ENCODE measurements at places on chromosomes 12 and 14. TPM values are rescaled to one million over a fixed set of nuclear protein-coding genes. Genes with fewer than 3 reads are reported as not detected.

The VSX2 gene
- total RNA-seq = not detected

The EFCAB11 gene
- total RNA-seq = 3.3 TPM

DNA sequence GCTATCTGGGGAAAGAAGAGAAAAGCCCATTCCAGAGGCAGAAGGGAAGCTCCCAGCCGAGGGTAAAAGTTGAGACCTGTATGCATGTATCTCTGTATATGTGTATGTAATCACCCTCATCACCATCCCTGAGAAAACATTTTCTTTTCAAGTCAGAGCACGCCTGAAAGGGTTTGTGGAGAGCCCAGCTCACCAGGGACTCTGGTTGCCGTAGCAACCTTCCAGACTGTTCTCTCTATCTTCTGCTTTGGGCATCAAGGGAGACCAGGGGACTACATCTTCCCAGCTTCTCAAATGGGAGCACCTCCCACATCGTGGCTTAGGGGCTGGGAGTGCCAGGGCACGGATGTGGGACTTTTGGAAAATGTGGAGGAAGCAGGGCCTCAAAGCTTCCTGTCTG is 93.5 kb downstream of the GALNT8 start:
- DNase-seq = no peak

GRCh38 chr12:67593041-67593440 is 55.5 kb upstream of the DYRK2 start:
- DNase-seq = no peak

DNA sequence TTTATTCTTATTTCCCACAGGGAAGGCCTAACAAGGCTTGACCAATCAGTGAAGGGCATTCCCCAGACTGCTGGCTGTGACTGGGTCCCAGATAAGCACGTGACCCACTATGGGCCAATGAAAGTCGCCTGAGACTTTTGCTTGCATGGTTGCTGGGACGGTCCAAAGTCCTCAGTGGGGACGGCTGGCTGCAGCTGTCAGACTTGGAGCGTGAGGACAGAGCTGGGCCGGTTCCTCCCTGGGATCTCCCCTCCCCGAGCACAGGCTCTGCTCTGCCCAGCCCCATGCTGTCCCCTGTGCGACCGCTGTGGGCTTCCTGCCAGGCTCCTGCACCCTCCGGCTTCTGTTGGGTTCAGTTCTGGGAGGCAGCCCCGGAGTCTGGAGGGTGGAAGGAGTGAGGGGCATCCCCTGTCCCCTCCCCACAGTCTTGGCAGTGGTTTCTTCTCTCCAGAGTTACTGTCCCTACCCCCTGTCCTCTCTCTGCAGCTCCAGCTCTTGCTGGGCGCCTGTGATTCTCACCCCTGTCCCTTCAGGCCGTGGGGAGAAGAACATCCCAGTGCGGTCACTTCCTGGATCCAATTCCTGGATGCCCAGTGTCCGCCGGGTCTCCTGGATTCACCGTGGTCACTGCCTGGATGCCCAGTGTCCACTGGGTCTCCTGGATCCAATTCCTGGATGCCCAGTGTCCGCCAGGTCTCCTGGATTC is 50.1 kb downstream of the GALNT9 start:
- peak; percentile 76 for DNase-seq

GRCh38 chr12:130477266-130477665 is 139.6 kb downstream of the PIWIL1 start:
- DNase-seq = no peak

DNA sequence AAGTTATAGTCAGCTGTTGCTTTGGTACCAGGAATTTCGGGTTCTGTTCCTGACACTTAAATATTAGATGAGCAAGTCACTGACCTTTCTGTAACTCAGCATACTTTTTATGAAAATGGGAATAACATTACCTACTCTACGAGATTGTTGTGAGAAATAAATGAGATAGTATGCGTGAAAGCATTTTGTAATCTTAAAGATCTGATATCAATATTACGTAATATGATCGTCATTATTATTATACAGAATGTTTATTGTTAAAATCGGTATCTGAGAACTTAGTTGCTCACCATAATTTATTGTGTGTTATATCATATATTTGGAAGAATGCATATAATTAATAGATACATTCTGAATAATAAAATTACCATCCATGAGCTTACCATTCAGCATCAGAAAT is 6.1 kb upstream of the NECAP1 start:
- DNase-seq = no peak

DNA sequence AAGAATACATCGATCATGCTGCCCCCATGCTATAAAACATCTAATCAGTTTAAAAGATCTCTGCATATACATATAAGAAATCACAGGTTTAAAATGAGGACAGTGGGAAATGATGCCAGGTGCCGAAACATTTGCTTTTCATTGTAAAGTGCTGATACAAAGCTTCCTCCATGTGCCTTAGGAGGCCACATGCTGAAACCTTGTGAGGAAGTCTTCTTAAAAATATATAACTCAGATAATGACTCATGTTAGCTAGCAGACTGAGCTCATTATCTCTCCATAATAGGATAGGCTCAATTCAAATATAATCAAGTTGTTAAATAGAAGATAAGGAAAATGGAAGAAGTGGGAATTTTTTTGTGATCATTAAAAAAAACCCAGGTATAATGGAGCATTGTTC is 65.9 kb downstream of the RFX4 start:
- no peak for DNase-seq
